NCI-H1048 (cell line): ENCODE measurements at places on chromosomes 2 and 18.
A peak's percentile ranks its signal among the peaks of the same experiment; 100 is the strongest.

DNA sequence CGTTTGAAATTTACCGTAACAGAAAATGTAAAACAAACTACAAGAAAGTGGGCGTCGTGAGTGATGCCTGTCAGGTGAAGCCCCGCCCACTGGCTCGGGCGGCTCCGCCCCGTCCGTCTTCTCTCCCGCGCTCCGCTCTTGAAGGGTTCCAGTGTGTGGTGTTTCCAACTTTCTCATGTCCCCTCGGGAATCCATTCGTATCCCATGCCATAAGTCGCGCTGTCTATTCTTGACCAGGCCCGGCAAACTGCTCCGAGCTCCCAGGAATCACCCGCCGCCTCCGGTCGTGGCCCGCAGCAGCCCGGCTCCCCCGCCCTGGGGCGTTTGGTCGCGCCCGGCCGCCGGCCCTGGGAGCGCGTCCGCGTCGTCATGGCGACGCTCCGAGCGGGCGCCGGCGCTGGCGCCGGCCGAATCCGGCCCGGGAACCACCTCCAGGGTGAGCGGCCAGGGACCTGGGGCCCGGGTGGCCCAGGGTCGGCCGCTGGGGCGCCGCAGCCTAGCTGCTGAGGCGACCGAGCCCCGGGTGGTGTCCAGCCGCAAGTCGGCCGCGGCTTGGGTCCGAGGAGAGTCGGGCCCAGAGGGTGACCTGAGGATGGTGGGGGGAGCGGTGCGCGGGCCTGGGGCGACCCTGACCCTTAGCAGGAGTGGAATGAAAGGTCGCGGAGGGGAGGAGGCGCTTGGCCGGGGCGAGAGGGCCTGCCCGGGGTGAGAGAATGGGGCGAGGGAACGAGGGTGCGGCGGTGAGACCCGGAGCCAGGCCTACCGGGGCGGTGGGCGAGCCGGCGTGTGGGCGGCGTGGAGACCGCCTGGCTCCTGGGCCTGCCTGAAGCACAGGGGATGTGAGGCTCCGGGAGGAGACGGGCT, at the start of gene CFAP221:
Gene CFAP221, plus strand, starts transcription at position 375 of the 864 bp plus-strand sequence. CDS start 1,683 bp downstream, outside the sequence.
- peak; percentile 46 for DNase-seq

- peak; percentile 31 for DNase-seq
These were observed 84.6 kb downstream of the NRP2 start for GRCh38 chr2:205766779-205767359.

DNA sequence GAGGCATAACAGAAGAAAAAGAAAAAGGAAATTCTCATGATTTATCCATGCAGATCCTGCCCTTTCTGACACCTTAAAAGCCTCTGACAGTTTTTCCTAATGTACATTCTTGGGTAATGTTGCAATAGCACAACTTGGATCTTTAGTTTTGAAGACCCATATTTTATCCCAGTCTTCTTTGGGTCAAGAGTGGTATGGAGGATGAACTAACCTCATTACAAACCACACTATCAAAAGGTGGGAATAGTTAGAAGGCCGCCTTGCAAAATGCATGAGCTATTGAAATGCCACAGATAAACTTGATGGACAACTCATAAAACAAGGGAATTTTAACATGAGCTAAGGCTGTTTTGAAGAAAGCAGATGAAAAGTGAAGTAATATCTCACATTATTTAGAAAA, 1479.8 kb upstream of the ACVR2A start:
- DNase-seq = no peak

- peak; percentile 48 for DNase-seq
These were observed 177.3 kb downstream of the ERBB4 start for GRCh38 chr2:212361174-212361756.

GRCh38 chr2:133044556-133044955, 374.6 kb upstream of the LYPD1 start:
- no peak for DNase-seq

- DNase-seq = no peak
These were observed 40.7 kb downstream of the RHOB start for GRCh38 chr2:20487392-20488174.

DNA sequence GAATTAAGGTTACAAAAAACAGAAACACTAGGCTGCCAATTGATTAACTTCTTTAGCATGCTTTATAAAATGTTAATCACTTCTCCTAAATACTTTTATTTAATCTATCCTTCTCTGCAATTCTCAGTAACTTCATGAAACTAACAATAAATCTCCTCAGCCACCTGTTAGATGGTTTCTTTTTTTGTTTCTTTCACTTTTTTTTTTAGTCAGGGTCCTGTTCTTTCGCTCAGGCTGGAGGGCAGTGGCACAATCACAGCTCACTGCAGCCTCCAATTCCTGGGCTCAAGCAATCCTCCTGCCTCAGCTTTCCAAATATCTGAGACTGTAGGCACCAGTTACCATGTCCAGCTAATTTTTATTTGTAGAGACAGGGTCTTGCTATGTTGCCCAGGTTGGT, 213.4 kb upstream of the STK17B start:
- DNase-seq = no peak

- no peak for DNase-seq
These were observed 118.8 kb downstream of the CTIF start for GRCh38 chr18:48657447-48658120.

- no peak for DNase-seq
These were observed 88.8 kb downstream of the MAP3K20 start for GRCh38 chr2:173164396-173164795.

GRCh38 chr2:25053041-25053440, 11.2 kb downstream of the EFR3B start:
- DNase-seq = no peak

- DNase-seq = no peak
These were observed 193.5 kb upstream of the CHST9 start for GRCh38 chr18:27378431-27379095.

DNA sequence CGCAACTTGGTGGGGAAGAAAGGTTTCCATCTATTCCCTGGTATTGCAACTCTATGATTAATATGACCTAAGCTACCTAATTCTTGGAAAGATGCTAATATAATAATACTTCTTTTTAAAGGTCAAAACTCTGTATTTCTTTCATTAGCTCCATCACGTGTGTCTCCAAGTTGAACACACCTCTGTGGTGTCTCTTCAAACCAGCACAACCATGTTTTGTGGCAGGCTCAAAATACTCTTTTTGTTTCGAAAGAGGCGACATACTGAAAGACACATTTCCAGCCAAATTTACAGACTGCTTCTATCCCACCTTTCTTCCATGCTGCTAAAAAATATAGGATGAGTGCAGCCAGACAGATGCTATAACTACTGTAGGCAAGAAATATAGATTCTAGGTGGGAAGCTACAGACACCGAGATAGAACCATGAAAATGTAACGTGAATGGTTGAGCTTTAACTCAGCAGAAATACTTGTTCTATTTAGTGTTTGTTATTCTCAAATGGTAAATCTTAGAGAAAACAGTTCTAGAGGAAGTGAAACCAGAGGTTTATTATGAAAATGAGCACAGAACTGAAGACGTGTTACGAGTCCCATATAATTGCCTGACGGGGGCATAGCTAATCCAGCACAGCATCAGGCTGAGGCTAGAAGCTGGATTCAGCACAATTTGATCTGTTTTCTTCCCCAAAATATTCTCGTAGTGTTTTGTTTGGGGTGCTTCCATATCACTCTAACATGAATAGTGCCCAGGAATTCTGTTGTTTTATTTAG, 991.5 kb upstream of the FANCL start:
- no peak for DNase-seq

DNA sequence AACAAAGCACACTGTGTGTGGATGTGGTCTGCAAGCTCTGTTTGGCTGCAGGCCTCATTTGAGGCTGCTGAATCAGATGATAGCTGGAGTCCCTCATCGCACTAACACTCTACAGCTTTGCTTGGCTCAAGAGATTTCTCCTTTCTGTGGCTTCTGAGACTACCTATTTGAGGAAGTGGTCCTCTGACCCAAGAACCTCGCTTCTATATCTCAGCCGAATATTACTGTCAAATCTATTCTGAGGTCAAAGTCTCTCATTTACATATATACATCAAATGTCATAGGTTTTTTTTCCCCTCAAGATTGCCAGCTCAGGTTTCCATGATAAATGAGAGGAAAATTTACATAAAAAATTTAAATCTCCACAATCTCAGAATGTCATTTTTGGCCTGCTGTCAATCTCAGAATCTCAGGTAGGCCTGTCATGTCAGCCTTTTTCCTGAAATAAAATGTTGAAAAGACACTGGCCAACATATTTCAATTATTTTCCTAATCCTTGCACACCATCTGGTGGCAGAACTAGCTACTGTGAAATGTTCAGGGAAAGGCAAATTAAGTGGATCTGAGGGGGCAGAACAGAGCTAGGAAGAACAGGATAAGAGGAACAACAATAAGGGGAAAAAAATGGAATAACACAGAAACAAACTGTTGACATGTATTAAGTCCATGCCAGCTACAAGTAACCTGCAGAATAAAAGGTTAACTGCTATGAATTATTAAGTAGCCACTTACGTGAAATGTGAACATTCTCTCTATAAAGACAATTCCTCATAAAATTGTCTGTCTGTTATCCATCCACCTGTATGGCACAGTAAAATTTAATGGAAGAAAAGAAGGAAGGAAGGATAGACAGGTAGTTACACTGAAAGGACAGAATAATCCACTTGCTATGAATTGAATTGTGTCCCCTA, 39.3 kb downstream of the AP1S3 start:
- DNase-seq = no peak

- no peak for DNase-seq
These were observed 77.8 kb upstream of the TACR1 start for GRCh38 chr2:75277111-75277510.
